ENCODE measurements at places on chromosomes 13 and 19. TPM values are rescaled to one million over a fixed set of nuclear protein-coding genes. Genes with fewer than 3 reads are reported as not detected.

SYDE1 gene
- total RNA-seq, result 7.7 TPM

PSG7 gene
- total RNA-seq, result under 0.01 TPM

NLRP7 gene
- not detected for total RNA-seq

C13orf42 gene
- not detected for total RNA-seq

APOC4 gene
- total RNA-seq, result not detected

GDF15 gene
- total RNA-seq, result 74.8 TPM

CEACAM8 gene
- not detected for total RNA-seq

MCF2L gene
- 11.5 TPM for total RNA-seq

PRDX2 gene
- total RNA-seq, result 199 TPM

TLE6 gene
- 0.90 TPM for total RNA-seq

FLT3LG gene
- total RNA-seq, result 1.9 TPM

VSTM2B gene
- total RNA-seq, result not detected

FARP1 gene
- total RNA-seq, result 9.8 TPM

TMEM221 gene
- not detected for total RNA-seq

GARIN5A gene
- total RNA-seq, result 0.13 TPM

ATP1A3 gene
- total RNA-seq, result under 0.01 TPM

CLEC17A gene
- not detected for total RNA-seq

NLRP9 gene
- not detected for total RNA-seq

SLC1A5 gene
- 25.3 TPM for total RNA-seq

ZNF135 gene
- 0.64 TPM for total RNA-seq

KISS1R gene
- under 0.01 TPM for total RNA-seq

MED4 gene
- 33.8 TPM for total RNA-seq

FSD1 gene
- 6.3 TPM for total RNA-seq

CDX2 gene
- not detected for total RNA-seq

STK11 gene
- 69.3 TPM for total RNA-seq

IL17D gene
- 1.3 TPM for total RNA-seq

DUXA gene
- not detected for total RNA-seq

NCR1 gene
- total RNA-seq, result not detected

NLRP12 gene
- 0.76 TPM for total RNA-seq

GJB6 gene
- total RNA-seq, result not detected

RNF17 gene
- not detected for total RNA-seq

ZNF773 gene
- total RNA-seq, result 12.1 TPM
